Esophagus squamous epithelium (tissue), 5 donors: ENCODE measurements at places on chromosomes 7 and 10.

DNA sequence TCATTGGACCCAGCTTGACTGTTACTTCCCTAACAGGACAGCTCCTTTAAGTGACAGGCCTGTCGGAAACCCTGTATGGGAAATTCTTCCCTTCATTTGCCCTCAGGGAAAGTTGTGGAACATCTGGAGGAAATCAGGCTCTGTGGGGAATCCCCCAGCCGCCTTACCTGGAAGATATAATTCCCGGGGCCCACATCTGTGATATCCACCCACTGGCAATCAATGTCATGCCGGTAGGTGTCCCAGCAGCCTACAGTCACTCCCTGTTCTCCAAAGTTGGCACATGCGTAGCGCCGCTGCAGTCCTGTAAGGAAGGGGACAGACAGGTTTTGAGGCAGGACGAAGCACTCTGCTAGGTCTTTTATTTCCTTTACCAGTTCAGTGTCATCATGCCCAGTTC, 16.6 kb downstream of the LOXL4 start:
- DNase-seq: no peak

GRCh38 chr7:44282601-44283171, 42.7 kb downstream of the CAMK2B start:
- no peak for DNase-seq

DNA sequence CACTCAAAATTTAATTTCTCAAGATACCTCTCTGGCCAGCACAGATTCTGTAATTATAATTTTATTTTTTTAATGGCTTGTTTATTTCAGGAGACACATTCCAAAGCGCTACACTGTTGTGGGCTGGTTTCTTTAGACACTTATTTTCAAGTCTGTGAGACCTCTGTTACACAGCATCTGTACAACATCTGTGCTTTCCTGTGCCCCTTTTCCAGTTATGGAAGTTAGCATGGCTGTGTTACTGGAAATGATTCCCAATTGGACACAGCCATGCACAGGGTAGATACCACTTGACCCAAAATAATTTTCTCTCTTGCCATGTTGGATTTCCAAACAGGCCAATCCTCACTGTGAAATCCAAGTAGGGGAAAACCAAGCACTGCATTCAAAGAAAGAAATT, 172.3 kb upstream of the ADCY1 start:
- no peak for DNase-seq

GRCh38 chr10:110483633-110484032, 14.1 kb upstream of the DUSP5 start:
- no peak for DNase-seq

DNA sequence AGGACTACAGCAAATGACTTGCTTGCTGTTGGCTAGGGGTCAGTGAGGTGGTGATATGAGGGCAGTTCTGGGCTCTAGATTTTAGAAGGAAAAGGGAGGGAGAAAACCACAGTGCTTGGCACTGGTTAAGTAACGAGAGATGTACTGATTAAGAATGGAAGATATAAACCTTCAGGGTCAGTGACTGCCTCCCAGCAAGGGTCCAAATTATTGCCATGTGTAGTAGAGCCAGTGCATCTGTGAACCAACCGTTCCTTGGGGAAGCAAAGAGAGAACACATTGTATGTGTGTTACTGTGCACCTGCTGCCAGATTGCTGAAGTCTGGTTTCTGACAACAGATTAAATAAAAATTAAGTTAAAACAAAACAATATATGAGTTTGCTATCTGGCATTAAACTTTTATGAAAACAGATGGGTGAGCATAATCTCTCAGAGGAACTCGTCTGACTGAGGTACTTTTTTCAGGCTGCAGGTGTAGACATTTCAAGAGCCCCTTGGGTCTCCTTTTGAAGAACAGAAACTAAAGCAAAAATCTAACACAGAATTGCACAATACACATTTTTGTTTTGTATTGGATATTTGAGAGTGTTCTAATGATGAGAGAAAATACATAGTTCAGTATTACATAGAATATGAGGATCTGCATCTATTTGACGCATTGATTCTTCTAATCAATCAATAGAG, 1120.6 kb downstream of the SORCS3 start:
- no peak for DNase-seq

GRCh38 chr7:57423768-57424167, 26.2 kb upstream of the ZNF716 start:
- DNase-seq: no peak

GRCh38 chr10:74437822-74438221, 286.8 kb downstream of the ADK start:
- DNase-seq: no peak

DNA sequence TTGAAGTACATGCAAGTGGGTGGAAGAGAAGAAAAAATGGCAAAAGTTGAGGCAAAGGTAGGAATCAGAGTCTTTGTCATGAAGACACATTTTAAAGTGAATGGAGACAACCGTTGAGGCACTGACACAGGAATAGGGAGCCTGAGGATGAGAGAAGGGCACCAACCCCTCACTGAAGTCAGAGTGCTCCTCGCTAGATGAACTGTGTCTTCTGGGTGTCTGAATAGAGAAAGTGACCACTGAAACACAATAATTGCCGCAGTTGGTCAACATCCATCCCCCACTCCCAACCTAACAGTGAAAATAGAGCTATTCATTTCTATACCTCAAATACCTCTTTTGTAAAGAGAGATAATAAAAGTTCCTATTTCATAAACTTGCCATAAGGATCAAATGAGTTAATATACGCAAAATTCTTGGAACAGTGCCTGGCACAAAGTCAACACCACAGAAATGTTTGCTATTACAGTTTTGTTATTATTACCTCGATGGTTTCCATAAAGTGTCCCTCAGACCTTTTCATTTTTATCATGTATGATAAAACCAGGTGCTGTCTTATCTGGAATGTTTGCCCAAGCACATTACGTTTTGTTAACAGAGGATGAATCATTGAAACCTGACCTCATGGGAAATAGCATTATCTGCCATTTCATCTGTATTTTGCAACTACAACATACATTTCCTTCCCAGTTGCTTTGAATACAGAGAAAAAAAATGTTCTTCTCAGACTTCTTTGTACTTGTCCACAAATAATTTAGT, 61.8 kb upstream of the SP4 start:
- DNase-seq: no peak

DNA sequence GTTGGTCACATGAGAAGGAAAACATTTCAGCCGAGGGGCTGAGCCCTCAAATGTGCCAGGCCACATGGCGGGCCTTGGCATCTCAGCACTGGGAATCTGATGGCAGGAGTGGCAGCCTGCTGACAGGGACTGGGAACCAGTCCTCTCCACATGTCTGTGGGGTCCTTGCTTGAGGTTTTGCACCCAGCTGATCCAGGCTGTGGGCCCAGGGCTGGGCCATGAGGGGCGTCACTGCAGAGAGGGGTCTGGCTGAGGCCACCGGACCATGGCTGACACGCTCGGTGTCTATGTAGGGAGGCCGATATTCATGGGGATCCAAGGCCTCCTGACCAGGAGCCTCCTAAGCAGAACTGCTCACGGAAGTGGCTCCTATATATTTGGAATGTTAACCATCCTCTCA, 31.0 kb upstream of the PWWP2B start:
- DNase-seq: no peak

DNA sequence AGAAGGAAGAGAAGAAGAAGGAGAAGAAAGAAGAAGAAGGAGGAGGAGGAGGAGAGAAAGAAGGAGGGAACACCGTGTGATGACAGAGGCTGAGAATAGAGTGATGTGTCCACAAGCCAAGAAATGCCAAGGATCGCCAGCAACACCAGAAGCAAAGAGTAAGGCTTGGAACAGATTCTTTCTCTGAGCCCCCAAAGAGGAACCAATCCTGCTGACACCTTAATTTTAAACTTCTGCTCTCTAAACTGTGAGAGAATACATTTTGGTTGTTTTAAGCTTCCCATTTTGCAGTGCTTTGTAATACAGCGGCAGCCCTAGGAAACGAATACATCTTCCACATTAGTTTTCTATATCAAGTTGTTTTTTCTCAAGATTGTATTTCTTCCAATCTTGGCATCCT, 13.9 kb upstream of the WNT8B start:
- no peak for DNase-seq

DNA sequence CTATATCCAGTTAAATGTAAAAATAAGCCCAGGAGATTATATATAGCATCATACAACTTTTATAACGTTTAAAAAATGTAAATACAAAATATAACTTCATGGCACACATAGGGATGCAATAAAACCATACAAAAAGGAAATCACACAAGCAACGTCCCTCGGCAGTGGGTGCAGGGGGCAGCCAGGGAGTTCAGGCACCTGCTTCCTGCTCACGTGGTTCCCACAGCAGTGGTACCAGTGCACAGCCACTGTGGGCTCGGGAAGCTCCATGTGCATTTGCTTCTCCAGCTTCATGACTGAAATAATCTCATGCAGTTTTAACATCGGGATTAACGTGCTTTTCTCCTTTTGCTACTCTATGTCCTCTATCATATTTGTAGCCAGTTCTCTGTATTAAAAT, 255.5 kb upstream of the CXCL12 start:
- no peak for DNase-seq

- DNase-seq: no peak
These were observed 252.7 kb upstream of the PTER start for GRCh38 chr10:16184096-16184597.

DNA sequence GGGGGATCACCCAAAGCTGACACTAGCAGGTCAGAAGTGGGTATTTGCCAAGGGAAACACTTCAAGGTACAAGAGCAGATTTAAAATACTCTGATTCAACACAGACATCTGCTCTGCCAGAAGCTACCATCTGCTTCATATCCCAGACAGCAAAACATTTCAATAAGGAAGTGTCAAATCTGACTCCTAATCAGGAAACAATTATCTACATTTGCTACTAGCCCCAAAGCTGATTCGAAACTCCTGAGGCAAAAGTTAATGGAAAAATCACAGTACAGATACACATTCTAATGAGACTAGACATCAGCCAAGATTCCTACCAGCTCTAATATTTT, 48.9 kb downstream of the PARD3 start:
- no peak for DNase-seq

DNA sequence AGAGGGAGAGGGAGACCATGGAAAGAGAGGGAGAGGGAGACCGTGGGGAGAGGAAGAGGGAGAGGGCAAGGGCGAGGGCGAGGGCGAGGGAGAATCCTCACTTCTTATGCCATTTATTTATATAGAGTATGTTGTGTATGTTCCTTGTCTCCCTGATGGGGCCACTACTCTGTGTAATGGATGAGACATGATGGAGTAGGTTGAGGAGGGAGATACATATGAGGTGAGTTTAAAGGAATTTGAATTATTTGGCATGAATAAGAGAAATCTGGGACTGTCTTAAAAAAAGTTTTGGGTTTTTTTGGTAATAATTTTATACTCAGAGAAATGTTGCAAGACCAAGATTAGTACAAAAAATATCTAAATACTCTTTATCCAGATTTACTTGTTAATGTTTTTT, 20.1 kb downstream of the CCSER2 start:
- no peak for DNase-seq

- no peak for DNase-seq
These were observed 24.5 kb upstream of the GOLGA7B start for GRCh38 chr10:97825020-97825760.

- DNase-seq: no peak
These were observed 102.9 kb downstream of the ELAPOR2 start for GRCh38 chr7:86956567-86956966.

GRCh38 chr10:9668411-9668810, 1349.3 kb upstream of the CELF2 start:
- no peak for DNase-seq

DNA sequence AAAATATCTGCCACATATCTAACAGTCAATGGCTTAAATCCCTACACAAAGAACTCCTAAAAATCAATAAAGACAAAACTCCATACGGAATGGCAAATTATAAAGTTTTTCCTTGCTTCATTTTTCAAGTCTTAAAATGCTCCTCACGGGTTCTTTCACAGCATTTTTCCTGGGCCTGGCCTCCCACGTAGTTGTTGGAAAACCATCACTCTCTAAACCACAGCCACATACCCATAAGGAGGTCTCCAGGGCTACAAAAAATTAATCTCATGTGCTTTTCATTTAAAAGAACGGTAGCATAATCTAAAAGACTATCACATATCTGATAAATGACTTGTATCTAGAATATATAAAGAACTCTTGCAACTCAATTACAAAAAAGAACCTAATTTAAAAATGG, 2.9 kb downstream of the COA1 start:
- no peak for DNase-seq

- no peak for DNase-seq
These were observed 59.0 kb downstream of the DOCK1 start for GRCh38 chr10:126964190-126964589.

GRCh38 chr10:76403912-76404311, 972.5 kb downstream of the LRMDA start:
- DNase-seq: no peak

GRCh38 chr10:78780551-78780961, 288.2 kb upstream of the ZMIZ1 start:
- no peak for DNase-seq

- no peak for DNase-seq
These were observed 605.4 kb downstream of the INHBA start for GRCh38 chr7:41097501-41097900.

DNA sequence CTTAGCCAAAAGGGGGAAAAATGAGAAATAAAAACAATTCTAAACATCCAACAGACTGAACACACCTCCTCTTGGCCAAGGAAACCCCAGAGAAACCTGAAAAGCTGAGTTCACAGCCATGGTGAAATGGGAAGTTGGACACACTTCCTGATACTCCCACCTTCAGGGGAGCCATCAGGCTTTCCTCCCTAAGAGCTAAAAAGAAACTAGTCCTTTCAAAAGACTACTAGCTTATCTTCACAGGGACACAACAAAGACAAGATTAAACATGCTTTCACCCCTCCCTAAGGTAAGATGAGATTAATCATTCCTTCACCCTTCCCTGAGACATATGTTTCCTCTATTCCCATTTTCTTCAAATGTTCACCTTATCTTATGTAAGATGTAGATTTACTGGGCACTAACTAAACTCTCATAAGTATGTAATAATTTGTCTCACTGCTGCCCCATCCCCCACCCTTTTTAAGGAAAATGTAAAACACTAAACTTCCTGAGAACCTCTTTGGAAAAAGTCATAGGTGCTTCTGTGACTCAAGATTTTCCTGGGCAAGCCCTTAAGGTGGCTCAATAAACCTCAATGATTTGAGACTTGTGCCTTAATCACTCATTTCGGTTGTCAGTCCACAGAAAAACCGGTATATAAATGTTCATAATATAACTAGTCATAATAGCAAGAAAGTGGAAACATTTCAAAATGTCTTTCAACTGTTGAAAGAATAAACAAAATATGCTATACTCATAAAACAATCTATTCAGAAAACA, 40.5 kb downstream of the HTR7 start:
- DNase-seq: no peak

DNA sequence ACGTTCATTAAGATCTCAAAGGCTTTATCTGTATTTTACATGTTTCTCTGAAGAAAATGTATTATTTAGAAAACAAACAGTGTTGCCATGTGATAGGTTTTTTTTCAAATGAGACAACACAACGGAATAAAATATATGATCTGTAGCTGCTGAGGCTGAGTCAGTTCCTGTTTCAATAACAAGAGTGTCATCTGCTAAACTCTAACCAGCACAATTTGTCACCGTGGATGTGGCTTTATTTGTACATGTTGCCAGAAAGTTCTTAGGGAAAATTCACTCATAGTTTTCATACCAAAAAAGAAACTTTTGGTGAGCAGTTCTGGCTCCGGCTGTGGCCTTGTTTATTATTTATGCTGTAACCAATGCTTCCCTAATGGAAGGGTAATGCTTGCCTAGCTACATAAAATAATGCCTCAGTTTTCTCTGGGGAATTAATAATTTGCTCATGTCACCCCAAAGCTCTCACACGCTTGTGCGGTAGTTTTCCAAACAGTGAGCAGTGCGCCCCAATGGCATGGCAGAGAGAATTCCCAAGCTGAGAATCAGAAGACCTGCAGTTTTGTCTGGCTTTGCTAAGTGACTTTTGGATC, 20.3 kb upstream of the KLF6 start:
- no peak for DNase-seq

- no peak for DNase-seq
These were observed 17.6 kb downstream of the ZDHHC16 start for GRCh38 chr10:97463363-97464132.
